ENCODE measurements at places on chromosomes 11 and 22. TPM values are rescaled to one million over a fixed set of nuclear protein-coding genes. Genes with fewer than 3 reads are reported as not detected.

Gene KLHDC7B
- total RNA-seq, result 0.31 TPM

Gene CBL
- total RNA-seq, result 59.1 TPM

GRCh38 chr22:35044607-35045390 lies 21.2 kb upstream of the ISX start:
- DNase-seq, result no peak

DNA sequence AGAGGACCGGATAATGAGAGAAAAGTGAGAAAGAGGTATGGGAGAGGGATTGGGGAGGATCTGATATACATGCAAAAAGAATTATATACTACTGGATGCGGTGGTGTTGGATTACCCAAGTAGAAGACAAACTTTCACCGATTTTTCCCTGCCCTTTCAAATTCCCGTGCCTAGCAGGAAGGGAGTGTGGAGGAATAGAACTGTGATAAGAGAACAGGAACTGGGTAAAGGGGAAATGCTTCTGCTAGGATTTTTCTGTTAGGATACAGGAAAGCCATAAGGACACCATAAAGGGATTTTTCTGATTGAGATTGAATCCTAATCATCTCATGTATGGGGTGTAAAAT lies 480 bp upstream of the MTMR2 start:
- no peak for DNase-seq

- DNase-seq, result no peak
Observed at GRCh38 chr22:49991907-49992533, 20.5 kb downstream of the IL17REL start.

DNA sequence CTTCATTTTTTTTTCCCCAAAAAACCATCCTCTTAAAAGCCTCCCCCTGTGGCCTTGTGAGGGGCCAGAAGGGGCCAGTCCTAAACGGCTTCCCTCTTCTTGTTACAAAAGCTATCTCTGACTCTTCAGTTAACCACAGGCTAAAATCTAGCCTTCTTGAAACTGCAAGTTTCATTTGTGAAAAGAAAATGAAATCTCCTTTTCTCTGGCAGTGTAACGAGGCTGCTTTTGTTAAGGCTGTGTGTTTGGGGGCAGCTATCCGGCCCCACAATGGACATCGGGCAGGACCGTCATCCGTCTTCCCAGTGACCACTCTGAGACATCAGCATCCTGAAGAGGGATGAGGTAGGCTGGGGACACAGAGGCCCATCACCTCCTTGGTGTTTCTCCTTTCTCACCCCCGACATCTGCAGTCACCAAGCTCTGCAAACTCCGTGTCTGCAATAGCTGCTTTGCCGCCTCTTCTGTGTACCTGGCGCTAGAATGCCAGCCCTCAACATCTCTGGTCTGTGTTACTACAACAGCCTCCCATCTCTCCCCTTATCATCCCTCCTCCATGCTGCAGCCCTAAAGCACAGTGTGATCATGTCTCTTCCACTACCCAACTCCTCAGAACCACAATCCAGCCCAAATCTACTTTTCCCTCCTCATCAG lies 94.0 kb downstream of the RCN1 start:
- DNase-seq, result no peak

DNA sequence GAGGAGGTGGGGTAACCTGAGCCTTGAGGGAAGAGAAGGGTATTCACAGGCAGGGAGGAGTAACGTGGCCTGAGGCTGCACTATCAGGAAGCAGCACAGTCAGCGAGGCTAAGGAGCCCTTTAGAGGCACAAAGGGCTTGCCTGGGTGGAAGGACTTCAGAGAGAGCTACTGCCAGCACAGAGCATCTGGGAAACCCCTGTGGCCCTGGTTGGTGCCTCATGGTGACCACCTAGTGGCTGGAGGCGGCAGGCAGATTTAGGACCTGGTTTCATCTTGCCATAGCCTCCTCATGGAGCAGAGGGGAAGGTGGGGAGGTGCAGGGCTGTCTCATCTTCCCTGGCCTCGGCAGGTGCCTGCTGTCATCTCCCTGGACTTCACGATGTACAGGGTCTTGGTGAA lies 64.5 kb downstream of the MPPED1 start:
- no peak for DNase-seq

- no peak for DNase-seq
Observed at GRCh38 chr11:47369676-47370075, 8.7 kb downstream of the SPI1 start.

DNA sequence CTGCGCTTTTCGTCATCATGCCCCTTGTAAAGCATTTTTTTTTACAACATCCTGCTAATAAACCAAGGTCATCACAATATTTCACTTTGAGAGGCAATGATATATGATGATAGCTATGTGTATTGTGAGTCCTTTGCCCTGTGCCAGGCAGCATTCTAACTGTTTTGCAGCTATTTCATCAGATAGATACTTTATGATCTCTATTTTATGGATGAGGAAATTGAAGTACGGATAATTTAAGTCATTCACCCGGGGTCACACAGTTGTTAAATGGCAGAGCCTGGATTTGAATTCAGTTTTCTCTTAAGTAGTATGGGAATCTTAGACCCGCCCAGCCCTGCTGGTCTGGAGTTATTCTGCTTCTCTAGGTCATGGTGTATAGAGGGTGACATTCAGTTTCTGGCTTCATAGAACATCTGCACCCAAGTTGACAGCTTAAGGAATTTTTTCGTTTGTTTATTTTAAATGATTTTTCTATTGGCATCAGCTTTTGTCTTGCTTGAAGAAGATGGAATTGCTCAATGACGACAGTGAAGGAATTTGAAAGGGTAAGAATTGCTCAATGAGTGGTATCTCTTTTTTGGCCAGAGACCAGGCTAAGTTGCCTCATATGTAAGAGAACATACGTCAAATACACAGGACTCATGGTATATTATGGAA lies 926 bp downstream of the PRR5L start:
- DNase-seq, result no peak

DNA sequence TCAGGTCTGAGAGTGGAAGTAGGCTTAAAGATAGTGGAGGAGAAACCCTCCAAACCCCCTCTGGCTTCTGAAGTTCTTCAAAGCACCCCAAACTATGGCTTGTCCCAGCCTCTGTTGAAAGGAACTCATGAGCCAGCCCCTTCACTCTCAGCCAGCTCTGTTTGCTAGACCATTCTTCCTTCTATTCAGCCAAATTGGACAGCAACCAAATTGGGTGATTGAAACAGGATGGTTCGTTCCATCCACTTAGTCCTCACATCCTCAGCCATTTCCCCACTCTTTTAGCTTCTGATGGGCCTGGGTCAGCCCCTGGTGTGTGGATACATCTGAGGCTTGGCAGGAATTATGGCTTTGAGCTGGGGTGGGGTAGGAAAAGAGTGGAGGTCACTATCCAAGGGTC lies 4.5 kb downstream of the HTR3A start:
- no peak for DNase-seq

DNA sequence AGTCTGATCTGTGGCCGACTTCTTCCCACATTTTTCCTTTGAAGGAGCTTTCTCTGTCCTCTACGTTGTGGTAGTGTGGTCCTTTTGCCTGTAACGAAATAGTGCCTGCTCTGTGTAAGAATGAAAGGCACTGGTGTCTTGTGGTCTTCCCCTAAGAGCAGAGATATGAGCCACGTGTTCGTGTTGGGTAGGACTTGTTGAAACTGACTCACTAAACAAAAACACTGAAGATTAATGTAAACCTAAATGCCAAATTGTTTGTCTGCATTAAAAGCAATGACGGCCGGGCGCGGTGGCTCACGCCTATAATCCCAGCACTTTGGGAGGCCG lies 10.1 kb upstream of the RPS3 start:
- DNase-seq, result no peak

DNA sequence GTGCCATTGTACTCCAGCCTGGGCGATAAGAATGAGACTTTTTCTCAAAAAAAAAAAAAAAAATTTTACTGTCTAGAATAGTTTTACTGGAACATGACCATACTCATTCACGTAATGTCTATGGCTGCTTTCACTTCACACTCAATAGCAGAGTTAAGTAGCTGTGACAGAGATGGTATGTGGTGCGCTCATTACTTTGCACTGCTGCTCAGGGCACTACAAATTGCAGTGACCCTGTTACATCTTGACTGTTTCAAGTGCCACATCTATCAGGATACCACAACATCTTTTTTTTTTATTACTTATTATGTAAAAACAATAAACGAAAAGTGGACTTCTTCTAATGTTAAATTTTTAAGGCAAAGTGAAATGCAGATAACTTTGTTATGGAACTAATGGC lies 110.3 kb downstream of the ARHGAP20 start:
- no peak for DNase-seq

DNA sequence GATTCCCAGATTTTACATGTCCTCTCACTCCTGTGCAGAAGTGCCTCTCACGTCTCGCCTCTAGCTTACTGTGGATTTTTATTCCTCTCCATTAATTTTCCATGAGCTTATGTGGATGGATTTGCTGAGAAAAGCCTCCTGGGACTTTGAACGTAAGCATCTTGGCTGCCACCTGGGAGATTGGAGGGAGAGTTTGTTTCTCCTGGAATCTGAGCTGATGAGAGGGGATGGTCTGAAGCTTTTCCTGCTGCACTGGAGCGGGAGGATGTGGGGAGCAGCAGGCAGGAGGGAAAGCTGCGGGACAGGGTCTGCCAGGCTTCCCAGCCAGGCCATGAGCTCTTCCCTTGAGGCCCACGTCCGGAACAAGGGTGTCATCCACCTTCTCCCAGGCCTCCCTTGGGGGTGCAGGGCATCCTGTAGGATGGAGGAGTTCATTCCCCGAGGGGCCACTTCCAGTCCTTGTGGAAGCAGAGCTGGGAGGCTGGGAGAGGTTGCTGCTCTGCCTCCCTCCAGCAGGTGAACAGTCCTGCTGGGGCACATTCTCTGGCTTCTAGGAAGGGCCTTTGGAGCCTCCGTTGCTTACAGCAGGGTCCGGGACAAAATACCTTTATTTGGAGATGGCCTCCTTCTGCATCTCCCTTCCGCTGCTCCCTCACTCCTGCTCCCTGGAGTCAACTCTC lies 3.6 kb upstream of the SHANK2 start:
- no peak for DNase-seq

All from OCI-LY7 (cell line).